Prostate gland (tissue), 2 donors: ENCODE measurements at places on chromosomes 13 and 19.

DNA sequence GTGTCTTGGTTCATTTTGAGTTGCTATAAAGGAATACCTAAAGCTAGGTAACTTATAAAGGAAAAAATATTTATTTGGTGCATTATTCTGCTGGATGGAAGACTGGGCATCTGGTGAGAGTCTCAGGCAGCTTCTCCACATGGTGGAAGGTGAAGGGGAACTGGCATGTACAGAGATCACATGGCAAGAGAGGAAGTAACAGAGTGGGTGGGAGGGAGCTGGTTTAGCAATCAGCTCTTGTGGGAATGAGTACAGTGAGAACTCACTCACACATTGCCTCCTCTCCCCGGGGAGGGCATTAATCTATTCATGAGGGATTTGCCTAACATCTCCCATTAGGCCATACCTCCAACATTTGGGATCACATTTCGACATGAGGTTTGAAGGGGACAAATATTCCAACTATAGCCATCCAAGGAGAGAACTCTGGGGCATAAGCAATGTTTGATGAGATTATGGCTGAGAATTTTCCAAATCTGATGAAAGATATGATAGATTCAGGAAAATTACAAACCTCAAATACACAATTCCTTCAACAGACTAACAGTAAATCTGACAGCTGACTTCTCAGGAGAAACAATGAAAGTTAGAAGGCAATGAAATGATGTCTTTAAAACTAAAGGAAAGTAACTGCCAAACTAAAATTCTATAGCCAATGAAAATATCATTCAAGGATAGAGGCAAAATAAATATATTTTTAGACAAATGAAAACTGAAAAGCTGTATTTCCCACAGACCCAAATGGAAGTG, 52.5 kb downstream of the MTUS2 start:
- DNase-seq, result no peak

GRCh38 chr13:27133889-27134288, 37.7 kb downstream of the USP12 start:
- no peak for DNase-seq

- no peak for DNase-seq
Observed at GRCh38 chr13:51894239-51894638, 32.5 kb downstream of the CCDC70 start.

- no peak for DNase-seq
Observed at GRCh38 chr13:26914624-26915023, 154.0 kb upstream of the GPR12 start.
